Activated CD8-positive, alpha-beta memory T cell treated with anti-CD3 and anti-CD28 coated beads for 48 hours (primary cell): ENCODE measurements at places on chromosomes 1 and 21.
A peak's percentile ranks its signal among the peaks of the same experiment; 100 is the strongest.

DNA sequence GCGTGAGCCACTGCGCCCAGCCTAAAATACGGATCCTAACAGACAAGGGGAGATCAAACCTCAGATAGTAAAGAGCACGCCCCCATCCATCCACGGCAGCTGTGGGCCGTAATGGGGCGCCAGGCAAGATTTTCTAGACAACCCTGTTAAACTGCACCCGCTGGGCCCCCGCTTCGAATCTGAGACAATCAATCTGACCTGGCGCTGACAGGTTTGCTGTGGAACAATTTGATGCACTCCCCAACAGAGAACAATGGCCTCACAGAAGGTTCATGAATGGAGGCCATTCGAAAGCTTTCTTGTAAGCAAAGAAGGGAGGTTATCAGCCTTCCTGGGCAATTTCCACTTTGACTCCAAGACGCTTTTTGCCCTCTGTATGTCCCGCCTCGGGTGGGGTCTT, 30.5 kb downstream of the CLSTN1 start:
- no peak for DNase-seq

GRCh38 chr1:74508449-74508848, 4.0 kb downstream of the LRRC53 start:
- no peak for DNase-seq

DNA sequence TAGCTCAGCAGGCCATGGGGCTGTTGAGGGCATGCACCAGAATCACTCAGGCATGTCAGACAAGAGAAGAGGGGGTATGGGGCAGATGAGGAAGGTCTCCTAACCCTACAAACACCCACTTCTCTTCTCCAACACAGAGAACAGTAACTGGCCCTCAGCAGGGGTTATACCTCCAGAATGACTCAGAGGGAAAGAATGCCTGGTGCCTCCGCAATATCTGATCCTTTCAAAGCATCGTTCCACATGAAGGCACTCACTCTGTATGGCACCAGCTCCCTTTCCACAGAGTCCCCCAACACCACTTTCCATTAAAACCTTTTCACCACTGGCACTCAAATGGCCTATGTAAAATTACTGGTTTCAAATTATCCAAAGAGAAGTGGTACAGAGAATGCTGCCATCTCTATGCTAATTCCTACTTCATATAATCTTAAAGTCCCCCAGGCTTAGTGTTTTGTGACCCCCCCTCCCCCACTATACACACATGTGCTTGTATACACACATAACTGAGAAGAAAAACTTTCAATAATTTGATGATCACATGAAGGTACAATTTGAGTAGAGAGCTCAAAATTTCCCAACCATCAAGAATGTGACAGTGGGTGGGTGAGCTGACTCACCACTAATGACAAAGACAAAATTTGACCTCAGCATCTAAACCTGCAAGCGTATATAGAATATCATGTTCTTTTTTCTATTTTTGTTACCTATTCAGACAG, 91.5 kb downstream of the SIPA1L2 start:
- DNase-seq = no peak

GRCh38 chr1:168565825-168566224, 10.6 kb upstream of the XCL1 start:
- no peak for DNase-seq

DNA sequence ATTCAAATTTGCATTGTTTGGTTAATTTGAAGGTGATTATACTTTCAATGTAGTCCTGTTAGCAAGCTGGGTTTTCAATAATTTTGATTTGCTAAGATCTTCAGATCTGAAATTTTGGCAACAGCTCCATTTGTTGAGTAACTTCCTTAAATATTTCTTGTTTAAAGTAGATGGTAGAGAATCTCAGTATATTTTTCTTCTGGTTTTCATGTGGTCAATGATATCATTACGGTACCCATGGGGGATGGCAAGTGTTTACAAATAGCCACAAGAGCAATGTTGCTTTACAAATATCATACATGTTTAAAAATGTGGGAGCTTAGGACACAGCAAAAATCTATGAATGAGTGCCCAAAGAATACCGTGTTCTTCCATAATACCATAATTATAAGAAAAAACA, 175.9 kb downstream of the IFI44 start:
- DNase-seq = no peak

DNA sequence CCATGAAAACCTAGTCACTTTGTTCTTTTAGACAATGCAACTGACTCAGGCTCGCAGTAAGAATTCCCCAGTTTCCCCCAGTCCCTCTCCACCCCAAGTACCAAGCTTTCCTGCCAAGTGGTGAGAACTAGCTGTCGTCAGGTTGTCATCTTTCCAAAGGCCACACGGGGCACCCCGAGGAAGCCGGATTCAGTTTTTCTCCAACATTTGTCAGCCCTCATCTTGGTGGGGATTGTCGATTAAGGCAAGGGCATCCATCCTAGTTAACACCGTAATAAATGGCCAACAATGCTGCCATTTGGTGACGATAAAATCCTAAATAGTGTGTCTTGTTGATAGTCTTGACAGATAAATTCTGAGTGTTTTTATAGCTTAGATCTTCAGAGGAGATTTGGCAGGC, 55.9 kb upstream of the PROX1 start:
- no peak for DNase-seq

- DNase-seq = no peak
These were observed 48.5 kb downstream of the BACE2 start for GRCh38 chr21:41216486-41216885.

- DNase-seq = peak; percentile 11
These were observed 1.1 kb downstream of the RALGPS2 start for GRCh38 chr1:178726087-178726517.

GRCh38 chr1:30277911-30278310, 445.5 kb downstream of the MATN1 start:
- no peak for DNase-seq

DNA sequence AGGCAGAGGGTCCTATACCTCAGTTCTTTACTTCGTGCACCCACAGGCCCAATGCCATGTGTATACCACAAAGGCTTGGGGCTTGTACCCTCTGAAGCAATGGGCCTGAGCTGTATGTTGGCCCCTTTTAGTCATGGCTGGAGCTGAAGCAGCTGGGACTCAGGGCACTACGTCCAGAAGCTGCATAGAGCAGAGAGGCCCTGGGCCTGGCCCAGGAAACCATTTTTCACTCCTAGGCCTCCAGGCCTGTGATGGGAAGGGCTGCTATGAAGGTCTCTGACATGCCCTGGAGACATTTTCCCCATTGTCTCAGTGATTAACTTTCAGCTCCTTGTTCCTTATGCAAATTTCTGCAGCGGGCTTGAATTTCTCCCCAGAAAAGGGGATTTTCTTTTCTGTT, 48.1 kb upstream of the VTCN1 start:
- no peak for DNase-seq
